ENCODE measurements at places on chromosomes 2 and 18. TPM values are rescaled to one million over a fixed set of nuclear protein-coding genes. Genes with fewer than 3 reads are reported as not detected.

Gene DTYMK
- total RNA-seq, result 182 TPM

Gene ERBB4
- not detected for total RNA-seq

Gene NEUROD1
- total RNA-seq, result not detected

Gene UGT1A8
- 43.6 TPM for total RNA-seq

Gene SCYGR3
- total RNA-seq, result not detected

Gene MROH2A
- total RNA-seq, result 2.4 TPM

Gene TSPYL6
- not detected for total RNA-seq

Gene AMER3
- not detected for total RNA-seq

Gene CPO
- total RNA-seq, result not detected

Gene FARSB
- 10.0 TPM for total RNA-seq

Gene C2orf92
- 2.2 TPM for total RNA-seq

Gene POTEJ
- not detected for total RNA-seq

Gene MSGN1
- not detected for total RNA-seq

Gene ZNF804A
- total RNA-seq, result not detected

Gene PLCD4
- total RNA-seq, result not detected

DNA sequence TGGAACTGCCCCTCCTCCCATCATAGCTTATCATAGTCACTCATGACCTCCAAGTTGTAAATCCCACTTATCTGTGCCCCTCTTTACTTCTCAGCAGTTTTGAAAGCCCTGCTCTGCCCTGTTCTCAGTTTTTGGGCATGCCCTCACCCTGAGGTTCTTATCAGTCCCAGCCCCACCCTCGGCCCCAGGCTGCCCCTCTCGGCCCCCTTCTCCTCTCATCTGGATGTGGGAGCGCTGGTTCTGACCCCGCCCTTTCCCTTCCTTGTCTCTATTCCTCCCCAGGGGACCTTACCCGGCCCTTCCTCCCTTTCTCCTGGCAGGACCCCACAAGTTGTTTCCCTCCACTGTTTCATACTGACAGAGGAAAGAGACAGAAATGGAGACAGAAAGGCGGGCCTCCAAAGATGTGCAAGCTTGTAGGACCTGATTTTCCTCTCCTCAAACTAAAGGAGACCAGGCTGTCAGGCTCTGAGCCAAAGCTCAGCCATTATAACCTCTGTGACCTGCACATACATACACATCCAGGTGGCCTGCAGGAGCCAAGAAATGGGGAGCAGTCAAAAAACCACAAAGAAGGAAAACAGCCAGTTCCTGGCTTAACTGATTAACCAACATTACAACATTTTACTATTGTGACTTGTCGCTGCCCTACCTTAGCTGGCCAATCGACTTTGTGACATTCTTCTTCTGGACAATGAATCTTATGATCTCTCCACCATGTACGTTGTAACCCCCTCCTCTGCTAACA lies 171.0 kb upstream of the HS6ST1 start:
- DNase-seq, result peak; percentile 18

GRCh38 chr2:33395655-33396249 lies 80.7 kb upstream of the RASGRP3 start:
- peak; percentile 67 for DNase-seq

DNA sequence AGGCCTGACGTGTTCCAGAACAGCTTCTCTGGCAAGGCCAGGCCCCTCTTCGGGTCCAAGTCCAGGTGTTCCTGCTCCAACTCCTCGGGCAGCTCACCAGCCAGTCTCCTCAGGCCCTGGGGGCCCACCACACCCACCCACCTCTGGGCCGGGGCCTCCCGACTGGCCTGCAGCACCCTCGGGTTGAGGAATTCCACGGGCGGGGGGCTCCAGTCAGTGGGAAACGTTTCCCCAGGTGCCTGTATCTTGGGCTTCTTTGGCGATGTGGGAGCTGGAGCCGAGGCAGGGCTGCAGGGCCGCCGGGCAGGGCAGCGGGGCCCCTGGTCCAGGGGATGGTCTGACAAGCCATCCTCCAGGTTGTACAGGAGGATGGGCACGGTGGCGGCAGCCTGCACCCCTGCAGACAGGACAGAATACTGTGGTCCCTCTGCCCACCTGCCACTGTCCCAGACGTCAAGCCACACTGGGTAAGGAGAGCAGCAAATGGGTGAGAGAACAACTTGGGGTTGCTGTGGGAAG lies 14.4 kb downstream of the FAM178B start:
- no peak for DNase-seq

- DNase-seq, result no peak
These were observed 291.0 kb upstream of the SOX11 start for GRCh38 chr2:5401115-5401657.

DNA sequence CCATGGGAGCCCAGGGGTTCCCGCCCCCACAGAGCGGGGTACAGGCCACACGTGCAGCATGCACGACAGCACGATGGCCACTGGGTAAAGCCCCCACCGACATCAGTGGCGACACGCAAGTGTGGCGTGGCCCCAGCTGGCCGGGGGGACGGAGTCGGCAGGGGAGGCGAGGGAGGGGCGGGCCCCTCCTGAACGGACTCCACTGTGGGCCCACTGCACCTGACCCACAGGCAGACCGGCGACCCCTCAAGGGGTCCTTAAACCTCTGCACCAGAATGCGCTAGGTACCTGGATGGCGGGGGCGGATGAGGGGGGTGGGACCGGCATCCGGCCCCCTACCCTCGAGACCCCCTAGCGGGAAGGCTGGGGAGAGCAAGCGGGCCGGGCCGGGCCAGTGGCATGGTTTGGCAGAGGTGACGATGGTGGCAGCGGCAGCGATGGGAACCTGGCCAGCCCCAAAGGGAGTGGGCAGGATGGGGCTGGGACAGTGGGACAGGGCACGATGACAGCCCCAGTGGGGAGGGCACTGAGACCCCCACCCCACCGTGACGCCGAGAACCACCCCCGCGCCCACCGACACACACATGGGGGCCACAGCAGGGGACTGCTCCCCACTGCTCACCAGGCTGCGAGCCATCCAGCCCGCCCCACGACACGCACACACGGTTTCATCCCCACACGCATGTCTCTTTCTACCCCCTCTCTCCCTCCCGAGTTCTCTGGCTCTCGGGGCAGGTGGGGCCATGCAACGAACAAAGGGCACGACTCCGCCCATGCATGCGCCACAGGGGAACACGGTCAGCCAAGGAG lies 91.9 kb upstream of the ANKRD30BL start:
- no peak for DNase-seq

- DNase-seq, result no peak
These were observed 12.1 kb downstream of the PLEKHH2 start for GRCh38 chr2:43648994-43649701.

DNA sequence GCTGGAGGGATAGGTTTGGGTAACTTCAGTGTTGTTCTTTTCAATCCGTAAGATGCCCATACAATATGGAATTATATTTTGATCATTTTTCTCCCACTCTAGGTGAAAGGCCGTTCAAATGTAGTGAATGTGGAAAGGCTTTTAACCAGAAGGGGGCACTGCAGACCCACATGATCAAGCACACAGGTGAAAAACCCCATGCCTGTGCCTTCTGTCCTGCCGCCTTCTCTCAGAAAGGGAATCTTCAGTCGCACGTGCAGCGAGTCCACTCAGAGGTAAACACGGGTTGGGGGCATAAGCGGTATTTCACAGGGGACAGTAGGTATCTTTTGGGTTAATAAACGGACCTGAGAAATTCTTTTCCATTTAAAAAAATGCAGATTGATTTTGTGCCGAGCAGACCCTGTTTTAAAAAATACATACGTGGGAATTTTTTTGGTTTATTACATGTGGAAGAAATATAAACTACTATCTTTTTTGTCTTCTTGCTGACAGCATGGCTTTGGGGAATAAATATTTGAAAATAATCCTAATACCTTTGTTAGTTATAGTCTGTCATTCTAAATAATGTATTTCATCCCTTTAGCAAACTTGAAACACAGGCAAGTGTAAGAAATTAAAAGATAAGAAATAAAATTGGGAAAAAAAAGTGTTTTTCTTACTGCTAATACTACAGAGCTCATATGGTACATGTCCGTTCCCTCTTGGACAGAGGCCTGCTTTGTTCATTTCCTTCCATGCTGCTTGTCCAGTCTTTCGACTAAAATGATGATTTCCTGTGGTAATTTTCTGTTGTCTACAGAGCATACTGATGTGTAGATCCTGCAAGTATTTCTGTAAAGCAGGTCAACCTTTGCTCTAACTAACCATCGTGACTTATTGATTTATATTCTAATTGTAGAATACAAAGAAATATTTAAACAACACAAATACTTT lies 53.3 kb downstream of the ZNF236 start:
- DNase-seq, result peak; percentile 34

GRCh38 chr2:108200569-108200968 lies 39.2 kb upstream of the SULT1C3 start:
- no peak for DNase-seq

DNA sequence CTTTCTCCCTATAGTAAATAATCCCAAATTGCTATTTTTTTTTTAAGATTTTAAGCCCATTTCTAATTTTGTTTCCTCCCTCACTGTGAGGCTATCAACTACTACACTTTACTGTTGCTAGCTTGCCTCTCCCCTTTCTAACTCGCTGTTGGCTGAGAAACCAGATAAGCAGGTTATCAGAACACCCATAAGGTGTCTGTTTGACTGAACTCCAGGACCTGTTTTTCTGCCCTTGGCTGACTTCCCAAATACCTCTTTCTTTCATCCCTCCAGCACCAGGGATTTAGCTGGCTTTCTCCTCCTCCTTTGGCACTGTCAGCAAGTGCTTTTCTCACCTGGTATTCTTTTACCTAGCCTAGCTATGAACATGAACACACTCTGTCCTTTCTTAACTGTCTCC lies 11.1 kb downstream of the TRAK2 start:
- DNase-seq, result peak; percentile 63

GRCh38 chr2:26491563-26492167 lies 13.7 kb upstream of the OTOF start:
- DNase-seq, result no peak

DNA sequence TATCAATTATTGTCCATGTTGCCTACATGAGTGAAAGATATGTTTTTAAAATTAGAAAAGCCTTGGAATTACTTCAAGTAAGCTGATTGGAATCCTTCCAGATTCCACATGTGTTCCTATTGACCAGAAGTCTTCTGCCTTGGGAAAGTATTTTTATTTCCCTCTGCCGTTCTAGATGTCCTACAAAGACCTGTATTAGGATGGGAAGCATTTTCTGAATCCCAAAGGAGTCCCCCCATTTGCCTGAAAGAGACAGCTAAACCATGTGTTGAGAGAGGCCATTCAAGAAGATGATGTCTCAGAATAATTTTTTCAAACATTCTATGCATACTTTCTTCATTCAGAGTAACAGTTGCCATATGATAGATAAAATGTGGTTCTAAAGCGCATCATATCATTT lies 19.0 kb upstream of the MYO1B start:
- DNase-seq, result no peak

- DNase-seq, result no peak
These were observed 87.5 kb downstream of the TFCP2L1 start for GRCh38 chr2:121197369-121198091.

DNA sequence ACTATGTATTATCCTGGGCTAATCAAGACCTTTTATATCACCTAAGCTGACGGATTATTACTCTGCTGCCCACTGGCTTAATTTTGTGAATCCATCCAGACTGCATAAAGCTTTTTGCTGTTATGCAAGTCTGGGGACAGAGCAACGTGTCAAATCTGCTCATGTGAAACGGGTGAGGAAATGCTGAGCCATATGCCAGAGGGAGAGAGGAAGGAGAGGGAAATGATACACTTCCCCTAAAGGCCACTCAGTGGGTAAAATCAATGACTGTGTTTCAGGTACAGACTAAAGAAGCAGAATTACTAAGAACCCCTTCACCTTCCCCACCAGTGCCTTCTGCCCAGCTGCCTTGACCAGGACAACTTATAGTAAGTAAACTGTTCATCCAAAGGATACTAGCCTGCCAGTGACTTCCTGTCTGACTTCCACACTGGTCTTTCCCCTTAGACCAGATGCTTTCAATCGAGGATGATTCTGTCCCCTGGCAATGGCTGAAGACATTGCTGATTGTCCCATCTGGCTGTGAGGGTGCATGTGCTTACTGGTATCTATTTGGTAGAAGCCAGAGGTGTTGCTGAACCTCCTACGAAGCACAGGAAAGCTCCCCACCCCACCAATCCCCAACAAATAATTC lies 43.0 kb downstream of the STAT1 start:
- no peak for DNase-seq

DNA sequence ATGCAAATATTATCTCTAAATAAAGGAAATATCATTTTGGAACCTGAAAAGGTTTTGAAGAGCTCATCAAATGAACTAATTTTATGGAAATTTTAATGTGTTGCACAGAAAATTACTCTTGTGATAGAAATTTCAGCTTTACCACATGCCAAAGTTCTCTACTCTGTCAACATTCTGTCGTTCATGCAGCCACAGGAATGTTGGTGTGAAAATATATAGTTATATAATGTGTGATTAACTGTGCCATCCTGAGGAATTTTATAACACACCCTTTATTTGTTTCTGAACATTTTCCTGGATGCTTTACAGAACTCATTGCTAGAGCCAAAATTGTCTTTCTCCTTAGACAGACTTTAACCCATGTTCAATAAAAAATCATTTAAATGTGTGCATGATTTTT lies 202.5 kb upstream of the SLC8A1 start:
- no peak for DNase-seq

- no peak for DNase-seq
These were observed 486.2 kb downstream of the EPHA4 start for GRCh38 chr2:221085936-221086335.

GRCh38 chr2:232563580-232563979 lies 13.1 kb downstream of the EIF4E2 start:
- DNase-seq, result no peak

DNA sequence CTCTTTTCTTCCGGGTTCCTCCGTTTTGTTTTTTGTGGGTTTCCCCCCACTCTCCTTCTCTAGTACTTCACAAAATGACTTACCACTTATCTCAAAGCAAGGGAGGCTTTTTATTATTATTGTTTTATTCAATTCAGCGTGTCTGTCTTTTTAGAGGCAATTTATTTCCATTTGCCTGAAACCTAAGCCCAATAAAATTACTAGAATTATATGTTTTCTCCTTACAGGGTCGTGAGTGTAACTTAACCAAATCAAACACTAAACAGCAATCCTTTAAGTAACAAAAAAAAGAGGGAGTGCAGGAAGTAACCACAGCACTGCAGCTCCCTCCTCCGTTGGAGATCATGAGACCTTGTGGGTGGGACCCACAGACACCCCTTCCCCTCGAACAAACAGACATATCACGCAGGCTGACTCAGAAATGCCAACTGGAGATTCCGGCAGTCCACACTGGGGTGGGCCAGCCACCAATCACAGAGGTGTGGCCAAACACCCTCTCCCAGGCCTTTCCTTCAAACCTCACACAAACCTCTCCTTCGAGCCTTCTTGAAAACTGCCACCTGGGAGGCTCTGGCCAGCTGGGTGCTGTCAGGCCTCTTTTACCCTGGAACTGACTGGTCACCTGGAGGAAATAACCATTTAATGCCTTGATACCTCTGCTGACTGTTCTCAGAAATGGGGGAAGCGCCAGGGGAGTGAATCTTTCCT lies 207.1 kb upstream of the SMAD2 start:
- DNase-seq, result peak; percentile 67

DNA sequence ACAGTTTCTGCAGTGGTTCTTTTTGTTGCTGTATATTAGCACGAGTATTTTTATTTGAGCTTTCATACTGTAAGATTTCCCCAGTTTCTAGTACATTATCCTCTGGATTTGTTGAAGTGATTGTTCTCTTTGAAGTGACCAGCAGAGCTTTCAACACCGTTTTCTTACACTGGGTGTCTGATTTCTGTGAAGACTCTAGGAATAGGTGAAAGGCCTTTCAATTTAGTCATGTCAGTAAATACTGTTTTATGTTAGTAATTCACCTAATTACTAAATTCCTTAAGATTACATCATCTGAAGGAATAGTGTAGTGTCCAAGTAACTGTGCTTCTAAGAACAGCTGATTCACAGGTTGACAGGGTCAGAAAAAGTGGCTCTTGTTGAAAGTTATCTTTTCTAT lies 2.3 kb downstream of the PPM1B start:
- peak; percentile 19 for DNase-seq

GRCh38 chr2:29104688-29105087 lies 10.5 kb upstream of the CLIP4 start:
- DNase-seq, result no peak
